Caco-2 (cell line): ENCODE measurements at places on chromosomes 7 and 10.

DNA sequence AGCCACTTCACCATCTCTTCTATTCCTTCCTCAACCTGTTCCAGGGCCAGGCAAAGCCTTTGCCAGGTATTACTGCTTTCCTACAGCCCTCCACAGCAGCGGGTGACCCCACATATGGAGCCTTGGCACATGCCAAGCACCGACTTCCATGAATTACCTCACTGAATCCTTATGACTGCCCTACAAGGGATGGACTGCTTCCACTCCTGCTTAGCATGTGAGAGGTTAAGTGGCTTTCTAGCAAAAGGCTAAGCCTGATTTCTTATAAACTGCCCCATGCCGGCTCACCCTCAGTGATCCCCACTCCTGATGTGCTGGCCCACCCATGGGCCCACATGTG lies 44.0 kb upstream of the PDLIM1 start:
- H3K4me3 ChIP-seq: no peak overlapping the region
- no peak for DNase-seq
- no peak overlapping the region for H3K27ac ChIP-seq
- no peaks in the 10 kb centered on the region for H3K27me3 ChIP-seq
- peaks cover 3% of the 10 kb centered on the region for H3K36me3 ChIP-seq

DNA sequence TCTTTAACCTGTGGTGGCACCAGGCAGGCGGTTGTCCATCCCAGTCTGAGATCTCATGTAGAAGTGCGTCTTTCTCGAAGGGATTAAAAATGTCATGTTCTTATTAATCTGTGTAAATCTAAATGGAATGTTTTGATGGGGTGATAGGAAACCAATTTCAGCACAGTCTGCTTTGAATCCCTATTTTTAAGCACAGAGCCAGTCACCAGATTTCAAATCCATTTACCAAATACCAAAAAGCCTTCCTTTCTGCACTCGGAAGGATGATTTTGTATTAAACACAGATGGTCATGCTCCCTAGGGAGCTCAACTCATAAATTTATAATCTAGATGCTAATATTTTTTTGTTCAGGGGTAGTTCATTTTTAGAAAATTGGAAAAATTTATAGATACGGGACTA lies 160.6 kb upstream of the AOAH start:
- no peak for DNase-seq
- H3K36me3 ChIP-seq: no peaks in the 10 kb centered on the region
- no peaks in the 10 kb centered on the region for H3K4me1 ChIP-seq
- no peak overlapping the region for H3K27ac ChIP-seq
- no peak overlapping the region for H3K4me3 ChIP-seq
- no peaks in the 10 kb centered on the region for H3K27me3 ChIP-seq

- H3K4me3 ChIP-seq: no peak overlapping the region
- H3K27me3 ChIP-seq: no peaks in the 10 kb centered on the region
- H3K27ac ChIP-seq: no peak overlapping the region
- no peaks in the 10 kb centered on the region for H3K36me3 ChIP-seq
- no peak for DNase-seq
Observed at GRCh38 chr7:2807845-2808772, 36.0 kb downstream of the GNA12 start.

- no peaks in the 10 kb centered on the region for H3K27me3 ChIP-seq
- no peak overlapping the region for H3K27ac ChIP-seq
- no peak for DNase-seq
- no peaks in the 10 kb centered on the region for H3K4me1 ChIP-seq
- H3K36me3 ChIP-seq: no peaks in the 10 kb centered on the region
- H3K4me3 ChIP-seq: no peak overlapping the region
Observed at GRCh38 chr7:123372368-123372767, 162.0 kb downstream of the IQUB start.

DNA sequence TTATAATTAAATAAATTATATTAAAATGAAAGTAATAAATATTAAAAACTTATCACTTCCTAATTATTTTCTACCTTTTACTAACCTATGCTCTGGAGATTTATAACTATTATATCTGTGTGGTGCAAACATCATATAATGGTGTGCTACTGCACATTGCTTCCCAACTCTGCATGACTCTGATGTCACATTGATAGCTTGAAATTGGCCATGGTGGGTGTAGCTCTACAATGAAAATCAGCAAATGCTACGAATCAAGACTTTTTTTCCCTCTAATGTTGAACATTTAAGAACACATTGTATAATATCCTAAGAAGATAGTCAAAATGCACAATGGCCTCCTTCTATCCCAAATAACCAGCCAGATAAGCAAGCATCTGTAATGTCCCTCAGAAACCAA lies 99.1 kb downstream of the ARMH3 start:
- no peak for DNase-seq
- H3K27me3 ChIP-seq: no peaks in the 10 kb centered on the region
- no peaks in the 10 kb centered on the region for H3K4me1 ChIP-seq

DNA sequence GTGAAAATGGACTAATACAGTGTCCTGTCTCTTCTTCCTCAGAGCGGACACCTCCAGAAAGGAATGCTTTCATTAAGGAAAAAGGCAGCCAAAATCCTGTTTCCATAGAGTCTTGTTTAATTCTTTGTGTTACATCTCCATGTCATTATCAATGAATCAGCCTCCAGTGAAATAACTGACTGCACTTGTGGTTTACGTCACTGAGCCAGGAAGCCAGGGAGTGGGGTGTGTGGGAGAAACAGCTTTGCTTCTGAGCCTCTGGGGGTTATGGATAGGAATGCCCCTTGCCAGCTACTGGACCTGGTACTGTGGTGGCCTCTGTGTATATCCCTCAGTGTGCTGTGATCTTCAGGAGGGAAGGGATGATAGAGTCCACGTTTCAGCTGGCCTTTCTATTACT lies 416.8 kb downstream of the GALNT17 start:
- DNase-seq: no peak
- no peaks in the 10 kb centered on the region for H3K36me3 ChIP-seq
- no peak overlapping the region for H3K27ac ChIP-seq
- no peaks in the 10 kb centered on the region for H3K4me1 ChIP-seq
- H3K4me3 ChIP-seq: no peak overlapping the region
- H3K27me3 ChIP-seq: no peaks in the 10 kb centered on the region

GRCh38 chr10:116094356-116094755 lies 178.7 kb downstream of the GFRA1 start:
- no peaks in the 10 kb centered on the region for H3K27me3 ChIP-seq
- H3K4me1 ChIP-seq: no peaks in the 10 kb centered on the region

DNA sequence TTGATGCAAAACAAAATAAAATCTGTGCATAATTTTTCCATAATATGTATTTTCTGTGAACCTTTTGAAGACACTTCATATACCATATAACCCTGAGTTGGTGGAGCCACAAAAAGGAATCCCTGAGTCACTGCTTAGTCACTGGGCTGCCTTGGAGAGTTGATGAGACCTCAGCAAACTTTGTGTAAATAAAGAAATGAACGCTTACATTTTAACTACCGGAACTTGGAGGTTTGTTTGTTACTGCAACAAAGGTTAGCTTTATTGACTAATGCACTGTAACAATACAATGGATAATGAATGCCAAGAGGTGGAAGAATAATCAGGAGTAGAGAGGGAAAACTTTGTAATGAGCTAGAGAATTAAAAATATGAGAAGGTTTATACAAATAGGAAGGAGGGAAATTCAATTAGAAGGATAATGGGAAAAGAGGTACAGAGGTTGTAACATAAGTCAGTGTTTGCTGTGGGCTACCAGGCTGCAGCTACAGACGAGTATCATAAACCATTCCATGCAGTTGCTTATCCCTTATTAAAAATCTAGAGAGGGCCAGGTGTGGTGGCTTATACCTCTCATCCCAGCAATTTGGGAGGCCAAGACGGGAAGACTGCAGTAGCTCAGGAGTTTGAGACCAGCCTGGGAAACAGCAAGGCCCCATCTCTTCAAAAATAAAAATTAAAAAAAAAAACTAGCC lies 1042.1 kb downstream of the TYW1 start:
- no peaks in the 10 kb centered on the region for H3K27me3 ChIP-seq
- no peaks in the 10 kb centered on the region for H3K4me1 ChIP-seq
- H3K4me3 ChIP-seq: no peak overlapping the region
- H3K27ac ChIP-seq: no peak overlapping the region

DNA sequence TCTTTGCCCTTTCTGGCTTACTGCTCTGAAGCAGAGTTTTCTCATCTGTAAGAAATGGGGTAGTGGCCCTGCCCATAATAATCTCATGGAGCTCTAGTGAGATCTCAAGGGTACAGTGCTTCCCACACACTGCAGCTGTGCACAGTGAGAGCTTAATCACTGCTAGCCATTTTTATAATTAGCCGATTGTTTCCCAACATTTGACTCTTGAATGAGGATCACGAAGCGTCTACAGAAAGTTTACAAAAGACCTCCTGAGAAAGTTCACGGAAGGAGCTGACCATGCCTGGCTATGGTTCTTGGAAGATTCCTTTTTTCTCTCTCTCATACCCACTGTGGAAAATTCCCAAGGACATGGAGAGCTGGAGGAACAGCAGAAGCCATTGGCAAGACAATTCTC lies 70.4 kb downstream of the FAM171A1 start:
- H3K27ac ChIP-seq: no peak overlapping the region
- DNase-seq: no peak
- no peak overlapping the region for H3K4me3 ChIP-seq
- H3K27me3 ChIP-seq: no peaks in the 10 kb centered on the region
- no peaks in the 10 kb centered on the region for H3K36me3 ChIP-seq
- no peaks in the 10 kb centered on the region for H3K4me1 ChIP-seq

GRCh38 chr7:22476824-22477223 lies 23.2 kb downstream of the STEAP1B start:
- no peaks in the 10 kb centered on the region for H3K36me3 ChIP-seq
- H3K27me3 ChIP-seq: no peaks in the 10 kb centered on the region
- no peak for DNase-seq
- H3K4me3 ChIP-seq: no peak overlapping the region
